LHCN-M2 (cell line): ENCODE measurements at places on chromosomes 7 and 10. TPM values are rescaled to one million over a fixed set of nuclear protein-coding genes. Genes with fewer than 3 reads are reported as not detected.

Gene PON3
- total RNA-seq, result not detected in 2 replicates

Gene GBX1
- total RNA-seq, result not detected in 2 replicates

Gene ADAM12
- total RNA-seq, result 16.6 and 21.2 TPM in 2 replicates

Gene ADRA2A
- 0.13 and 0.34 TPM in 2 replicates for total RNA-seq

Gene LRRC61
- total RNA-seq, result not detected in 2 replicates

Gene SUFU
- 4.0 and 4.3 TPM in 2 replicates for total RNA-seq

Gene IFIT1B
- not detected in 2 replicates for total RNA-seq

Gene ZFAND2A
- 20.5 and 25.3 TPM in 2 replicates for total RNA-seq

Gene ANKMY2
- total RNA-seq, result 35.6 and 37.1 TPM in 2 replicates

Gene KBTBD2
- 47.6 and 54.1 TPM in 2 replicates for total RNA-seq

Gene MUC3A
- not detected in 2 replicates for total RNA-seq

Gene FBXW4
- total RNA-seq, result 15.5 and 23.1 TPM in 2 replicates

Gene RPP30
- total RNA-seq, result 55.0 and 56.6 TPM in 2 replicates

Gene FRMD4A
- total RNA-seq, result 34.8 and 39.0 TPM in 2 replicates

Gene RET
- under 0.01 TPM in 1 of 2 replicates, not detected in the other for total RNA-seq

Gene CCDC3
- total RNA-seq, result 3.2 and 4.0 TPM in 2 replicates

GRCh38 chr7:33650828-33651227 is 254.5 kb upstream of the BMPER start:
- DNase-seq, result no peak

- no peak for DNase-seq
These were observed 86.4 kb upstream of the RNF148 start for GRCh38 chr7:122789156-122789555.

GRCh38 chr7:157021071-157021870 is 10.8 kb upstream of the MNX1 start:
- no peak for DNase-seq

GRCh38 chr7:130953196-130953595 is 219.2 kb upstream of the KLF14 start:
- no peak for DNase-seq

DNA sequence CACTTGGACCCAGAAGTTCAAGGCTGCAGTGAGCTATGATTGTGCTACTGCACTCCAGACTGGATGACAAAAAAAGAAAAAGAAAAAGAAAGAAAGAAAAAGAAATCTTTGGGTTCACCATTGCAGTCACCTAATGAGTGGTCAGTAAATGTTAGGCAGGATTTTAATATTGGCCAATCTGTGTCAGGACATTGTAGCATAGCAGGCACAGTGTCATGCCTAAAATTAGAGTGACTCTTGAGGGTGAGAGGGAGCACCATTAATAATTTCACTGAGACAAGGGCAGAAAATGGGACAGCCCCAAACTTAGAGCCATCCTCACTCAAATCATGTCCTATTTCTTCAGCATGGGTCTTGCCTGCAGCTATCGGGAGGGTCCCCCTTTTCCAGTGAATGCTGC is 221.6 kb upstream of the NRP1 start:
- DNase-seq, result no peak

DNA sequence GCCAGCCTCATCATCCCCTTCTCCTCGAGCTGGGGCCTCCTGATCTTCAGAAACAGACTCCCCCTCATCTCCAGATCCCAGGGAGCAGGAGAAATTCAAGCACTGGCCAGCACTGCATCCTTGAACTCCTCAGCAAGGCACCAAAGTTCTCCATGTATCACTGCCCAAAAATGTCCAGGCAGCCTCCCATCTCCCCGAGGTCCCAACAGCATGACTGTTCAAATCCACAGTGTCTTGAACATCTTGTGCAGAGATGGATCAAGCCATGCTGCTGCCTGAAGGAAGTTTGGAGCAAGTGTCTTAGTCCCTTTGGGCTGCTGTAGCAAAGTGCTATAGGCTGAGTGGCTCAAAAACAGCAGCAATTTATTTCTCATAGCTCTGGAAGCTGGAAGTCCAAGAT is 115.5 kb upstream of the GALNT17 start:
- DNase-seq, result no peak

GRCh38 chr7:156935250-156935649 is 14.3 kb upstream of the NOM1 start:
- DNase-seq, result peak; percentile 45

DNA sequence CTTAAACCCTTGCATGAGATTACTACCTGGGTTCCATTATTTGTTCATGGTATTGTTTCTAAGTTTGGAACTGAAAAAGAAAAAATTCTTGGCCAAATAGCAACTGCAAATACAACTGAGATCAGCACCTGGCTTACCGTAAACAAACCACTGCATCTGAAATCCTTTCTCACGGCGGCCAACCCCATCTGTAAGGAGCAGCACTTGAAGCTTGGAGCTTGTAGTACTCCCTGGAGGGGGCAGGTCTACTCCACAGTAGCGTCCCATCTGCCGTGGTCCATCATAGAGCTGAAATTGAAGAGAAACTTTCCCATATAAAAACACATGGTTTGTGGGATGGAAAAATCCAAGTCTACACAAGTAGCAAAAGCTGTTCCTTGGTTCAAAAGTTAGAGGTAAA is 109.9 kb downstream of the CUBN start:
- DNase-seq, result peak; percentile 52

DNA sequence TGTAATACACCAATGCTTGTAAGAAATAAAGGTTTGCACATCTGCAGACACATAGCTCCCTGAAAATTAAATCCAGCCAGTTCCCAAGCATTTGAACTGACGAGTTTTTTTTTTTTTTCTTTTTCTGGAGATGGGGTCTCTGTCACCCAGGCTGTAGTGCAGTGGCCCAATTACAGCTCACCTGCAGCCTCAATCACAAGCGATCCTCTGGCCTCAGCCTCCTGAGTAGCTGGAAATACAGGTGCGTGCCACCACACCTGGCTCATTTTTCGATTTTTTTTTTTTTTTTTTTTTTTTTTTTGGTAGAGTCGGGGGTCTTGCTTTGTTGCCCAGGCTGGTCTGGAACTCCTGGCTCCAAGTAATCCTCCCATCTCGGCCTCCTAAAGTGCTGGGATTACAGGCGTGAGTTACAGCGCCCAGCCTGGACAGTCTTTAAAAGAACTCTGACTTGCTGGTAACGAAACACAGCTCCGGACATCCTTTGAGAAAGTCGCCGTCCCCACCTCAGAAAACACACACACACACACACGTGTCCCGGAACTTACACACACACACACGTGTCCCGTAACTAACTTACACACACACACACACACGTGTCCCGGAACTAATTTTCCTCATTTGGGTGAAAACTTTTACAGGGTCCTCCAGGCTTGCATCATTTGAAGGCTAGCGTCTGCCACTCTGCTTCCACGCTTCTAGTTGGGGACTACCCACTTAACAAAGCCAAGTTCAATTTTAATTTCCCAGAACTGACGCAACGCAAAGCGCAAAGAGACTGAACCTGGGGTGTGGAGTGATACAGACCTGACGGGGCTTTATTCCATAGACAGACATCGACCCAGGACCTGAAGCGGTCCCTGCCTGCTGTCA is 18.6 kb downstream of the OCM2 start:
- peak; percentile 9 for DNase-seq

- DNase-seq, result no peak
These were observed 15.0 kb downstream of the RPA3 start for GRCh38 chr7:7703427-7703826.

DNA sequence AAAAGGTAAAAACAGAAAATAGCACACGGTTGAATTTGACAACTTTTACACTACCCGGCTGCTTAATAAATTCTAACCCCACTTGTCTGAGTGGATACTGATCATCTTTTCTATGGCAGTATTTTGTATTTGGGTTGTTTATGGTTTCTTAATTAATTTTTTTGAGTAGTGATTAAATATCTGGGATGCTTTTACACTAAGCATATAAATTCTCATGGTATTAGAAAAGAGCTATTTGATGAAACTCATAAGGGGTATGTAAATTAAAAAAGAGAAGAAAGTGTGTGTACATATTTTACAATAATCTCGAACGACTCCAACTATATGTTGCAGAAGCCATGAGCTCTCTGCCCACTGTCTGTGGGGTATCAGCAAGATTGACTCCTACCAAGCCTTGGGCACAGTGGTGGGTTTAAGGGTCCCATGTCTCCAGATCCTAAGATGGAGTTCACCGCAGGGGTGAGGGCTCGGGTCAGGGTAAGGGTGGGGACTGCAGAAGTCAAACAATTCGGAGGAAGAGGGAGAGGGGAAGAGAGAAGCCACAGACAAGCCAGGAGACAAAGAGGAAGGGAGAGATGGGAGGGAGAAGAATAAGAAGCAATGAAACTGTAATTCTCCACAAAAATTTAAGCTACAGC is 7.6 kb upstream of the HOXA13 start:
- DNase-seq, result no peak

- DNase-seq, result peak; percentile 85
These were observed 206.3 kb upstream of the PRSS1 start for GRCh38 chr7:142542942-142543341.

DNA sequence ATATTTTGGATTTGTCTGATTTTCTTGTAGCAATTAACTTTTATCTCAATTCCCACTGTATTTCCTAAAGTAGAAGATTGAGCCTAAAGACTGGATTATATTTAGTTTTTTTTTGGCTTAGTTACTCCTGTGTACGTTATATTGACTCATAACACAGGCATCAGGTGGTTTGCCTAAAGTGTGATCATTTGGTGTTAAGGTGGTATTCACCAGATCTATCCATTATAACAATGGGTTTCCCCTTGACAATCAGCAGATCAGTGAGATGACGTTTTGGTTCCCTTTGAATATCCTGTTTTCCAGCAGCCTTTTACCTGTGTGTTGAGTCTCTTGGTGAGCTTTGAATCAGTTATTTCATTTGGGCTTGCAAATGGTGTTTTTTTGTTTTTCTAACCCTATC is 18.1 kb downstream of the MAPK8 start:
- DNase-seq, result no peak

- no peak for DNase-seq
These were observed 79.9 kb upstream of the TMEM196 start for GRCh38 chr7:19853261-19853832.

DNA sequence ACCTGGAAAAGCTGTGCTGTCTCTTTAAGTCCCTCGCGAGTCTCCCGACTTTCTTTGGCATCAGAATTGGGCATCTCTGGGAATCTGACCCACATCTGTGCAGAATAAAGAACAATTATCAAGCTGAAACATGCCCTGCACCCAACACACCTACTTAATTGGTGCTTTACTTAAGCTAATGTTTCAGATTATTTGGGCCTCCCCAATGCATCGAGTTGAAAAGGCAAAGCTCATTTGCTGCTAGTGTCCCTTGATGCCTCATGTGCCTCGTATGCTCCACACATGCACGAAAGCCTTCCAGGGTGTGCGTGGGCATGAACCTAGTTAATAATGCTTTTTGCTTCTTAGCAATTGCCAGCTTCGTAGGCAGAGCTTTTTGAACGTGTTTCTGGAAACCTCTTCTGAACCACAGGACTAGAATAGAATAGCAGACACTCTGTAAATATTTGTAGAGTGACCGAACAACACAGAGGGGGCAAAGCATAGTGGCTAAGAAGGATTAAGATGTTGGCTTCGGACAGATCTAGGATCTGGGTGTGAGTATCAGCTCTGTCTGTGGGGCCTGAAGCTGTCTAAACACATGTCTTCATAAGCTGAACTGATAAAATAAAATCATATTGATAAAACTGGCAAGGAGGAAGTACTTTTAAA is 26.7 kb upstream of the FGFR2 start:
- DNase-seq, result no peak

DNA sequence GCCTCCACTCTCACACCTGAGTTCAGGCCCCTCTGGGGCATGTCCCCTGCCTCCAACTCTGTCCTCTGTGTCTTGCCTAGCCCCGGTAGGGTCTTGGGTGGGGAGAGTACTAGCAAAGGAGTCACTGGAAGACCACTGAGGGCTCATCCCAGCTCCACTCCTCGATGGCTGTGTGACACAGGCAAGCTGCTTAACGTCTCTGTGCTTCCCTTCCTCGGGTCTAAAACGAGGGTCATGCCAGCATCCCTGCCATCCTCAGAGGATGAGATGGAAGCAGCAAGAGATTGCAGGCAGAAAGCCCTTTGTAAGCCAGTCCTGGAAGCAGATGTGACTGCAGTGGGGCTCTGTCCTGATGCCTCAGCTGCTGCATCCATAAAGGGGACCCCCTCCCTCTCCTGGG is 15.2 kb upstream of the C10orf105 start:
- no peak for DNase-seq

DNA sequence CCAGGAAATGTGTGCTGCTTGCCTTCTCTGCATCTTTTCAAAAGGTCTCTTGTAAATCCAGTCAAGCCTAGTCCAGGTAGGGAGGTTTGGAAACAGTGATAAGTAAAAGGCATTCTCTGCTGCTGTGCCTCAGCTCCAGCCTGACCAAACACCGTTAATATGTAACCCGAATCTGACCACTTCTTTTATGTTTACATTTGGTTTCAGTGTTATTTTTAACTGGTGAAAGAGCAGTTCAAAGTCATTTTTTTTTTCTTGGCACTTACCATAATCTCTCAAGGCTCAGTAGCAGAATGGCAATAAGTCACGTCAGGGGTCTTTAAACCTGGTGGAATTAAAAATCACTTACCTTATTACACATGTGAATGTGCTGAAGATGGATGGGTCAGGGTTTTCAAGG is 216.8 kb downstream of the PTEN start:
- DNase-seq, result peak; percentile 42

- peak; percentile 3 for DNase-seq
These were observed 222.2 kb downstream of the NEBL start for GRCh38 chr10:20674926-20675325.

DNA sequence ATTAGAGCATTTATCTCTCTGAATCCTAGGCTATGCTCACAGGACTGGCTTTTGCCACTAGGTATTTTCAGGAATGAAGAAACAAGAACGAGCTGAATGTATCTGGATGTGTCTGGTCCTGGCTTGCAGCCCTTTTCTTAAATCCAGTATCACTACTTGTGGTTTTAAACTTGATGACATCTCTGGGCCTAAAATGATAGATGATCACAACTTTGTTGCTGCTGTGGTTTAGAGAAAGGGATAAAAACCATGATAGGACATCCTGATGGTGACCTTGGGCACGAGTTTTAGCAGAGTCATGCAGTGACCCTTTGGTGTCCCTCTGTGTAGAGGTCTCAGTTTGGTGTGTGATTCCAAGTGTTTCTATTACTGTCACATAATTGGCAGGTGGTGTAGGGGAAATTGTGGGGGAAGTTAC is 31.7 kb upstream of the SEMA3C start:
- DNase-seq, result peak; percentile 91

GRCh38 chr10:118805146-118805545 is 50.4 kb upstream of the CACUL1 start:
- DNase-seq, result no peak

GRCh38 chr7:148850564-148850963 is 33.5 kb downstream of the EZH2 start:
- DNase-seq, result no peak

DNA sequence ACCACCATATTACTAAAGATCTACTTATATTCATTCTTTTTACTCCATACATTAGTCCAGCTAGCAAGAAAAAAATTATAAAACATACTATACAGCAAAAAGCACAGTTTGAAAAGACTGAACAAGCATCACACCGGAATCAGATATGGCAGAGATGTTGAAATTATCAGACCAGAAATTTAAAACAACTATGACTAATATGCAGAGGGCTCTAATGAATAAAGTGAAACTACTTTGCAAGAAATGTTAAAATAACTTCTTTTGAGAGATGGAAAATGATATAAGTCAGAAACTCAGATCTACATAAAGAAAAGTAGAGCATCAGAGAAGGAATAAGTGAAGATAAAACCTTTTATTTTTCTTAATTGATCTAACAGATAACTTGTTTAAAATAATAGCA is 50.9 kb downstream of the SGCE start:
- peak; percentile 48 for DNase-seq

- no peak for DNase-seq
These were observed 10.4 kb downstream of the C10orf120 start for GRCh38 chr10:122689146-122689820.

- DNase-seq, result no peak
These were observed 32.3 kb upstream of the PLEKHS1 start for GRCh38 chr10:113718969-113719822.

GRCh38 chr7:158111906-158112570 is 475.6 kb downstream of the PTPRN2 start:
- DNase-seq, result no peak
